Activated effector memory CD4-positive, alpha-beta T cell treated with anti-CD3 and anti-CD28 coated beads, Interleukin-2, amount 50 U/mL, for 16 hours (primary cell): ENCODE measurements at places on chromosomes 2 and 18.

DNA sequence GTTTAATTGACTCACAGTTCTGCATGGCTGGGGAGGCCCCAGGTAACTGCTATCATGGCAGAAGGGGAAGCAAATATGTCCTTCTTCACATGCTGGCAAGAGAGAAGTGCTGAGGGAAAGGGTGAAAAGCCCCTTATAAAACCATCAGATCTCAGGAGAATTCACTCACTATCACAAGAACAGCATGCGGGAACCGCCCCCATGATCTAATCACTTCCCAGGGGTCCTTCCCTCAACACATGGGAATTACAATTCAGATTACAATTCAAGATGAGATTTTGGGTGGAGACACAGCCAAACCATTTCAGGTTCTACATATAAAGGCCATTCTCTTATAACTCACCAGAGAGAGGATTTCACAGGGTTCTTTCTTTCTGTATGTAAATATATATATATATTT lies 62.9 kb downstream of the VRK2 start:
- no peak for DNase-seq

DNA sequence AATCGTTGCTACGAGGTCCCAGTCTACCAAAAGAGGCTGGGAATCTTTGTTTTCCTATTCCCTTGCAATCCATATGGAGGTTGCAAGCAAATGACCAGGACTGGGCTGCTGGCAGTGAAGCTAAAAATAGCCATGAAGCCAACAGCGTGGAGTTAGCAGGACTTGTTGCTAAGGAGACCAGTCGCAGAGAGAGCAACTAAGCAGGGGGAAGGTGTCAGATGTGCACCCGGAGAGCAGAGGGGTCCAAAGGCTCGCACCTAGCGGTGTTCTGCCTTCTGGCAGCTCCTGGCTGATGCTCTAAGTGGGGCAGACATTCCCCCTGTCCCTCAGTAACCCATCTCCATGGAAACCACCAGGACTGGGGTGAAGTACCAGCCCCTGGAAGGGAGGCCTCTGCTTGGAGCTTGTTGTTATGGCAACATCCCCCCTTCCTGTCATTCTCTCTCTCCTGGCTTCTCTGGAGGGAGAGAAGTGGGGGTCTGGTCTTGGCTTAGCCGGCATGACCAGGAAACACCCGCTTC lies 84.6 kb downstream of the DNMT3A start:
- DNase-seq: no peak

GRCh38 chr2:119425620-119426395 lies 5.8 kb upstream of the TMEM37 start:
- DNase-seq: no peak

DNA sequence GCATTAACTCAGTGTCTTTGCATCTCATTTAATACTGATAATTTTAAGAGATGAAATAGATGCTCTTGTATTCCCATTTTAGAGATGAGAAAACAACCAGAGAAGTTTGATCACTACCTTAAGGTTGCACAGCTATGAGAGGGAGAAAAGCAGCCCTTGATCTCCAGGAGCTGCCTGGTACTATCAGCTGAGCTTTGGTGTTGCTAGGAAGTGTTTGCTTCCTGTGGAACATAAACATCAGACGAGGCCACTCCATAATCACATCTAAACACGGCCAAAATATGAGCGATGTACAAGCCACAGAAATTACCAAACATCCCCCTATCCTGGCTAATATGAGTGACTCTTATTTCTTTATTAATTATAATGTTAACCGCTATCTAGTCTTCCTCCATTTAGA lies 620 bp upstream of the WDFY1 start:
- no peak for DNase-seq

DNA sequence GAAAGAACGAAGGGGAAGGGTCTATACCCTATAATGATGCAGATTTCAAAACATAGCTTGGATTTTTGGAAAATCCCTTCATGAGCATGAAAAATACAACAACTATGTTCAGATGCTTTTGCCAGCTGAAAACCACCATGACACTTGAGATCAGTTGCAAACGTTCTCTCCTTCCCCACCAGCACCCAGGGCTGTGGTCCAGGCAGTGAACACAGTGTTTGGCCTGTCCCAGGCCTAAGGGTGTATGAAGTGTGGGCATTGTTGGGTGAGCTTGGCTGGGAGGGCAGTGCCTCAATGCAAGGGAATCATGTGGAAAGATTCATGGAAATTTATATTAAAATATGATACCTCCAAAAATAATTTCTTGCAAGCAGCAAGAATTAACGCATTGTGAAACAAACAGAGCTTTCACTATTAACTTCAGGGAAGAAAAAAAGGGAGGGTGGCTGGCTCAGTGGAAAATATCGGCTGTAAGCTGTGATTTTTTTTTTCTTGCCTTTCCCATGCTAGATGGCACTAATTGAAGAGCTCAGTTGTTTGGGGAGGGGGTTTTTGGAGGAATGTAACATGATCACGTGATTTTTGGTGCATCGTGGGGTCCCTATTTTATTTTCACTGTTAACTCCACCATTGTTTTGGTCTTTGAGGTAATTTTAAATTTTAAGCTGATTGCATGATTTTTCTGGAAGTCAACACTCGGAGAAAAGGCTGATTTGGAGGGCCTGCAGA lies 52.0 kb downstream of the CDC42EP3 start:
- DNase-seq: no peak

GRCh38 chr2:3110555-3110954 lies 267.1 kb downstream of the EIPR1 start:
- no peak for DNase-seq

DNA sequence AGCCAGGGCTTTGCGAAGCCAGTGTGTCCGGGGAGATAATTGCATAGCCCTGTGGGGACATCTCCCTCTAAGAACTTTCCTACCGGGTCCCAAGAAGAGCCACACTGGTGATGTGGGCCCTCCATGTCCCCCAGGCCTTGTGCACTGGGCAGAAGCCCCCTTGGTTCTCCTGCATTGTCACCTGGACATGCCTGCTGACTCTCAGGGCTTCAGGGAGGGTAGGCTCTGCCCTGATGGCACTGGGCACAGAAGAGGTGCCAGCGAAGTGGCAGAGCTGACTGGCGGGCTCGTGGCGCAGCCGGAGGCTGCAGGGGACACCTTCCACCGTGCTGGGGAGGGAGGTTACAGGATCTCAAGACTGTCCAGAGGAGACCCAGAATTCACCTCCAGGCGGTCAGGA lies 28.3 kb downstream of the GLI2 start:
- DNase-seq: peak; percentile 53
